ENCODE measurements at places on chromosomes 2 and 18.

- no peak for DNase-seq
Measured at GRCh38 chr2:42046819-42047487, 868 bp upstream of the PKDCC start.

- no peak for DNase-seq
Measured at GRCh38 chr2:205129531-205129930, 552.8 kb upstream of the NRP2 start.

DNA sequence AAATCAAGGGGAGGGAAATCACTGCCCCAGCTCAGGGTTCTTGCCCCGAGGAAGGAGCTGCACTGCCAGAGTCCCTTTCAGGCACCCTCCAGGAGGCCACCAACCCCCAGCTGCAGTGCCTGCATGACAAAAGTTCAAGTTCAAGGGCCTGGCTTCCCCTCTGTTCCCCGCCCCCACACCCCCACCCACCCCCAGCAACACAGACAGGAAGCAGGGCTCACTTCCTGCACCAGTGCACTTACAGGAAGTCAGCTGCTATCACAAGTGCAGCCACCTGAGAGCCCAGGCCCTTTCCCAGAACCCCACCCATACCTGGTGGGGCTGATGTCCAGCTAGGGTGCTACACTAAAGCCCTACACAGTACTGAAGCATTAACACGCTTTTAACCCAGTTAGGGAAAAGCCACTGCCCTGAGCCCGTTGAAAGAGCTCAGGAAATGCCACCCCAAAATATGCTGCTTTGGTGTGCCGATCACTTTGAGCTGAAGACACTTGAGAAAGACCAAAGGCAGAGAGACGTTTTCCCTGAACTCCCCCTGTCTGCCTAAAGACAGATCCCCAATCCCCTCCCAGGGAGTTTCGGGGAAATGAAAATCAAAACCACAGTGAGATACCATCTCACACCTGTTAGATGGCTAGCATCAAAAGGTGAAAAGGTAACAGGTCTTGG, 109.9 kb upstream of the CAB39 start:
- DNase-seq = no peak

- DNase-seq = no peak
Measured at GRCh38 chr2:230430957-230431910, 15.2 kb downstream of the SP100 start.

- no peak for DNase-seq
Measured at GRCh38 chr18:6010284-6010683, 115.0 kb upstream of the TMEM200C start.

GRCh38 chr2:237744613-237745249, 53.8 kb upstream of the RBM44 start:
- DNase-seq = peak; percentile 49

DNA sequence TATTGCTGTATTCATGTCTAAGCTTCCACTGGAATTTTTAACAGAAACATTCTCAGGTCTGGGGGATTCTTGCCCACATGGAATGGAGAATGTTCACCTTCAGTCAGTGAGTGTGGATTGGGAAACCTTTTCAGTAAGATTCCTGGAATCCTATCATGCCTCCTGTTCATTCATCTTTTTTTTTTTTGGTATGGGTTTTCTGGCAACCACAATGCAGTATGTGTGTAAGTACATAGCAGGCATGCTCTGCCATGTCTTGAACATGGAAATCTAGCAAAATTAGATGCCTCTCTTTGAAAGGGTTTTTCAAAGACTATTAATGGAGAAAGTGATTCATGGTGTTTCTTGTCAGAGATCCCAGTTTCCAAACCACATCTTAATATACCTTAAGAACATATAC, 176.5 kb downstream of the LTBP1 start:
- DNase-seq = peak; percentile 36

GRCh38 chr18:45430041-45430440, 185.2 kb upstream of the SLC14A2 start:
- DNase-seq = no peak

DNA sequence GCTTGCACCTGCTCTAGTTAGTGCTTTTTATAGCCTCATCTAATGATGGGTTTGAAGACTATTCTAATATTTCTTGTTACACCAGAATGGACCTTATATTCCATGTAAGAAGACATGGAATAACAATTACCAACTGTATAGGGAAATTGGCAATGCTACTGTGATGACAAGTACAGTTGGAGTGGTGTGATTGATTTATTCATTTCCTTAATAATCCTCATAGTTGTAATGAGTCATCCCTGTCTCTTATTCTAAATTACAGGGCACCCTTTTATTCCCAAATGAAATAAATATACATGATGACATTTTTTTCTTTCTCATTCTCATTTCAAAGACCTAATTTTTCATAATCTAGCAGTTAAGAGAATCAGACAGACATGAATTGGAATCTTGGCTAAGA, 18.3 kb upstream of the TLK1 start:
- no peak for DNase-seq

- DNase-seq = peak; percentile 62
Measured at GRCh38 chr2:3189076-3189591, 188.5 kb downstream of the EIPR1 start.

DNA sequence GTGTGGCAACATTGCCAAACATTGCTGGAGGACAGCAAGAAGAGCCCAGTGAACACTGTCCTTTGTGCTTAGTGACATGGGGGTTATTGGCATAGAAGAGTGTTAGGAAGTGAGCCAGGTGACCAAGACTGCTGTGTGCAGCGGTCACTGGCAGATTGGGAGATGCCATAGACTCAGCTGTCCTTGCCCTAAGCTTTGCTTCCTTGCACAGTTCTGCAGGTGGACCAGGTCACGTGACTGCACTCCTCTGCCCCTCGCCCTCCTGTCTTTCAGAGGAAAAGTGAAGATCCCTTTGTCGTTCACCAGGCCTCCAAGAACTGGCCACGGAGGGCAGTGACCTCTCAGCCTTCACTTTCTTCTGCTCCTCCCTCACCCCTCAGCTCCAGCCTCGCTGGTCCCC, 215.6 kb upstream of the SMIM21 start:
- DNase-seq = no peak

GRCh38 chr18:3547891-3548615, 98.1 kb downstream of the TGIF1 start:
- DNase-seq = no peak

DNA sequence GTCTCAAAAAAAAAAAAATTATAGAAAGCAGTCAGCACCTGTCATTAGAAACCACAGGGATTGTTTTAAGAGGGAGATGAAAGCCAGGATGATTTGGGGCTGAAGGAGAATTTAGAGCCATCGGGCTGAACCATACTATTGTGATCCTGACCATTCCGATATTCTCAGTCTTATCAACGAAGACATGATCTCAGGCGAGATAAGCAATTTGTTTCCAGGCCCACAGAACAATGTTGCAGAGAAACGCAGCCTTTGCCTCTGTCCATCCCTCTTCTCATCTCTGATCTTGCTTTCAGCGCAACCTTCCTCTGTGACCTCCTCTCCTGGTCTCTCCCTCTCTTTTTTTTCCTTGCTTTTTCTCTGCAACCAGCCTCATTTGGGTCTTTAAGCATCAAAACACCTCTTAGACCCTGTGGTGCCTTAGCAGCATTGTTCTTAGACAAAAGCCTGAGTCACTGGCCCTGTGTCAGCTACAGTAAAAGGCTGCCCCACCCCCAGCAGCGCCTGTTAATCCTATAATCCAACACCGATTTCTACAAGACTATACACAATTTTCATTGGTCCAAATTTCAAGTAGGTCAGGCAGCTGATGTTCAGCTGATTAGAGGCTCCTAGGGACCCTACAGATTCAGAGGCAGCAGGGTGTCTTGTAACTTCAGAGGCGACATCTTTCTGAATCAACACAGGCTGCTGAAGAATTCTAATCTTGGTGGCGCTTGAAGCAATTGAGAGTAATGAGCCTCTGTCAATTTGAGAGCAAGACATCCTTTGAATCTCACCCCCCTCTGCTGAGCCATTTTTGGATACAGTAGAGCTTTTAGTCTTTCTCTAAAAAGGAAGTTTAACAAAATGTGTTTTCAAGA, 206.0 kb downstream of the NCK2 start:
- DNase-seq = peak; percentile 19

DNA sequence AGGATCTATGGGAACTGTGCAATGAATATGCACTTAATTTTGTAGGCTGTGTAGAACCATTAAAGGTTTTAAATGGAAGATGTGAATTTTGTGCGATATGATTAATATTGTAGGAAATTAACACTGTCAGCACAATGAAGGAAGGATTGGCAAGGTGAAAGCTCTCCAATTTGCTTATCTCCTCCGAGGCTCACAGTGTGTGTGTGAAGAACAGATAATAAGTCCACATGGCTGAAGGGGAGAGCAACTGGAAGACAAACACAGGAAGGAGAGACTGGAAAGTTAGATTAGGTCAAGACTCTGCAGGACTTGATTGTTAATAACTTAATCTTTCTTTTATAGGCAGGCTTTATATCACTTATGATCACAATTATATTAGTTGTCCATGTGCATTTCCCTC, 269.7 kb upstream of the VRK2 start:
- no peak for DNase-seq

GRCh38 chr18:32469190-32469651, 1.5 kb downstream of the GAREM1 start:
- DNase-seq = peak; percentile 4

GRCh38 chr2:13057671-13058070, 340.9 kb downstream of the TRIB2 start:
- DNase-seq = no peak

DNA sequence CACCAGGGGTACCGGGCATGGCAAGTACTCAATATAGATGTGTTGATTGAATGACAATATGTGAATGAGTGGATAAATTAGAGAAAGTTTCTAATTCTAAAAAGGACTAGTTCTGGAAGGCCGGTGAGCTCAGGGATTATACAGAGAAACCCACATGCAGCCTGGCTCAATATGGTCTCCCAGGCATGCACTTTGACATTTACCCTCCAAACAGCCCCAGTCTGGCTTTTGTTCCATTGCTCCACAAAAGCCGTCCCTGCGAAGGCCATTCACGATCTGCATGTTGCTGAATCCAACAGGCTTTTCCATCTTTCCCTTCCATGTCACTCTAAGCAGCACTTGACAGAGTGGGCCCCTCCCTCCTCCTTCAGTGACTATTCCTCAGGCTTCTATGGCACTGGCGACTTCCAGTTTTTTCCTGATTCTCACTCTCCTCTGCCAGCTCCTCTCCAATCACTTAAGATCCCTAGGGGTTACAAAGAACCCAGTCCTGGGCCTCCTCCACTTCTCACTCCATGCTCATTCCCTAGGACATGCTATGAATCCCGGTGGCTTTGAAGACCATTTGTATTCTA, 266.7 kb downstream of the AFF3 start:
- DNase-seq = no peak

GRCh38 chr2:68918497-68918896, 34.2 kb downstream of the GKN2 start:
- DNase-seq = peak; percentile 69

GRCh38 chr2:148554459-148555247, 89.9 kb upstream of the EPC2 start:
- DNase-seq = peak; percentile 47

DNA sequence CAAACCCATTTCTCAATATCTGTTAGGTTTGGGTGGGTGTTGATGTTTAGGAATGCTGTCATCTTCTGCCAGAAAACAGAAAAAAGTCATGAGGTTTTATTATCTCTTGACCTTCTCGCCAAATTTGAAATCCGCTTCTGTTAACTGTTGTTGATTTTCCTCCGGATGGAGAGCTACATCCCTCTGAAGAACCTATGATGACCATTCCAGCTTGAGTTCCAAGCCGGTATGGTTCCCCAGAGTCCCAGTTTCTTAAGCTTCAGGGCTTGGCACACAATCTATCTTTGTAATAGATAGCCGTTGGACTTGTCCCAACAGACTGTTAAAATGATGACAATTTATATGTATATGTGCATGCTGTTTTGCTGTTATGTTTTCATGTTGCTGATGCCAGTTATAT, 1201.0 kb downstream of the LRP1B start:
- no peak for DNase-seq

GRCh38 chr18:63817441-63818051, 42.3 kb downstream of the SERPINB7 start:
- DNase-seq = no peak

DNA sequence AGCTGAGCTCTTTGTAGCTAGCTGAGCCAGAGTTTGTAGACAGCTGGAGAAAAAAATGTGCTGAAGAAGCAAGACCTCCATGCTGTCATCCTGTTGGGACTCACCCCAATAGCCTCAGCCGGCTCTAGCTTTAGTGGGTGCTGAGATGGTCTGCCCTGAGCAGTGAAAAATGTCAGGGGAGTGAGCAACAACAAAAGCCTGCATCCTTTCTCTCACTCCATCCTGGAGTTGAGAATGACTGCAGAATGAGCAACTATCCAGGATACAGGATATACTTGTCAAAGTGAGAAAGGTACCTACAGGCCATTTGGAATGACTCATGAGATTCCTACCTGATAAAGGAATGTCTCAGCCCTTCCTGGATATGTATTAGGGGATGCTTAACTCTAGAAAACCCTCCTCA, 146.1 kb upstream of the DLX2 start:
- DNase-seq = peak; percentile 75

- DNase-seq = peak; percentile 30
Measured at GRCh38 chr2:121128741-121129659, 156.0 kb downstream of the TFCP2L1 start.

Measured in RPMI7951 (cell line).